ENCODE measurements at places on chromosomes 1 and 21.

DNA sequence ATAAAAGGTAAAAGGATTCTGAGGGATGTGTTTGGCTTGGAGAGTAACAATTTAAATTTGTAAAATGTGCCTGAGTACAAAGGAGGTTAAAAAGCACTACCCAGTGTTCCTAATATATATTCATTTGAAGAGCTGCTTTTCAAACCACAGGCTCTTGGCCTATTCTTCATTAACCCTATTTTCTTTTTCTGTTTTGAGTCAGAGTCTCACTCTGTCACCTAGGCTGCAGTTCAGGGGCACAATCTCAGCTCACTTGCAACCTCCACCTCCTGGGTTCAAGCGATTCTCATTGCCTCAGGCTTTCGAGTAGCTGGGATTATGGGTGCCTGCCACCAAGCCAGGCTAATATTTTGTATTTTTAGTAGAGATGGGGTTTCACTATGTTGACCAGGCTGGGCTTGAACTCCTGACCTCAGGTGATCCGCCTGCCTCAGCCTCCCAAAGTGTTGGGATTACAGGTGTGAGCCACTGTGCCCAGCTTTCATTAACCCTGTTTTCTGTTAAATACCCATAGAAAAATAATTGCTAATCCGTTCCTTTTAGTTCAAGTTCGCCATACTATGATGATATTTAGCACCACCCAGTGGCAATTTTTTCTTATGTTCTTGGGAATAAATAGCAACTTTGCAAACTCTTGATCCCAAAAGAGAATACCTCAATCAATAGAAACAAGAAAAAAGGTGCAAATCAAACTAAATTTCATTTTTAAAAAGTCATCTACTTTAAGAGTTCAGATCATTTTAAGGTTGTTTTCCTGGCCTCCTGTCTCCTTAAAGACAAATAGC lies 30.5 kb downstream of the ZBTB8OS start:
- DNase-seq, result no peak

DNA sequence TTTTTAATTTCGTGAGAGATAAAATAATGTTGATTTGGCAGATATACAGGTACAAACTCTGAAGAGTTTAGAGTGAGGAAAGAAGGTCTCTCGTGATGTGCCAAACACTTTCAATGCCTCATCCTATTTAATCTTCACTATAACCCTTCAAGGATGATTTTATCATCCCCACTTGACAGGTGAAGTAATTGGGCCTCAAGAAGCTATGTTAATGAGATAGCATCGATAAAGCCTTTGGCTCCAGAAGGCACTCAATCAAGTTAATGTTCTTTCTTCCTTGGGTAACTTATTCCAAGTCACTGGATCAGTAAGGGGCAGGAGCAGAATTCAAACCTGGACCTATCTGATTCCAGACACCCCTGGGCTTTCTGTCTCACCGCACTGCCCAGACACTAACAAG lies 7.2 kb downstream of the LMOD1 start:
- no peak for DNase-seq

DNA sequence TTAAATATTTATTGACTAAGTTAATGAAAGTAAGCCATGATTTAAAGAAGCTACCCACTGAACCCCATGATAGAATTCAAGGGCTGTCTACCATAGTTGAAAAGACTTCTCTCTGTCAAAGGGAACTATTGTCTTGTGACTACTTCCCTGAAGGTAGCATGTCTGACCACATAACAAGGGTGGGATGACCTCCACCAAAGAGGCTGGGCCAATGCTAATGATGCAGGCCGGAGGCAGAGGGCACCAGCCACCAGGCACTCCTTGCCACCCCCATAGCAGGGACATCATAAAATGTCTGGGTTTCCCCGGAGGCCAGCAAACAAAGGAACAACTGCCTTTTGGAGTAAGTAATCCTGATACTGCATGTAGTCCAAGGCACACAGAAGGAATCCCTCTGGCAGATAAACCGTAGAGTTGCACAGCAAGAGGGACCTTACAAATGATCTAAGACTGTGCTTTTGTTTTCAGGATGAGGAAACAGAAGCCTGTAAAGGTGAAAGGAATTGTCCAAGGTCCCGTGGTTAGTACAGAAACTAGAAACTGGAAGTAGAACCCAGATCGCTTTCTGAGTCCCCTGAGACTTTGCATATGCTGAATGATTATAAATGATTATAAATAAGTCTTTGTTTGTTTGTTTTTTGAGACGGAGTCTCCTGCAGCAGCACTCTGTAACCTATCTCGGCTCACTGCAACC lies 33.5 kb upstream of the ITPKB start:
- DNase-seq, result no peak

DNA sequence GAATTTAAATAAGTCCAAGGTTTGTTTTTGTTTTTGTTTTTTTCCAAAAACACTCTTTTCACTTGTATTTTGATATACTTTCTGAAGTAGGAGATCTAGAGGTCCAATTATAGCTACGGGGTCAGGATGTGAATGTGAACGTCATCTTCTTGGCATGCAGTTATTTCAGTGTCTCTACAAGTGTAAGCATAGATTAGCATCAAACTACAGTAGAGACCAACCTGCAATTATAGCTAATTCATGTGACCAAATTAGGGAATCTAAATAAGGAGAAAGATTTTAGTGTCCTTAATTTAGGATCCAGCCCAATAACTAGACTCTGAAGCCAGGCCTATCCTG lies 107.3 kb upstream of the PALMD start:
- DNase-seq, result no peak

GRCh38 chr1:41495210-41495948 lies 10.9 kb upstream of the EDN2 start:
- no peak for DNase-seq

DNA sequence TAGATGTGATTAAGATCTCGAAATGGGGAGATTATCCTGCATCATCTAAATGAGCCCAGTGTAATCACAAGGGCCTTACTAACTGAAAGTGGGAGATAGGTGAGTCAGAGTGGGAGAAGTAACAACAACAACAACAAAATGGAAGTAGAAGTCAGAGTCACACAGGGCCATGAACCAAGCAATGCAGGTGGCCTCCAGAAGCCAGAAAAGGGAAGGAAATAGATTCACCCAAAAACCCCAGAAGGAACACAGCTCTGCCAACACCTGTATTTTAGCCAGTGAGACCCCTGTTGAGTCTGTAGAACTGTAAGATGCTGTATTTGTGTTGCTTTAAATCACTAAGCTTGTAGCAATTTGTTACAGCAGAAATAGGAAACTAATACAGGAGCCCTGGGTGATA lies 4.1 kb downstream of the TAGLN2 start:
- no peak for DNase-seq

DNA sequence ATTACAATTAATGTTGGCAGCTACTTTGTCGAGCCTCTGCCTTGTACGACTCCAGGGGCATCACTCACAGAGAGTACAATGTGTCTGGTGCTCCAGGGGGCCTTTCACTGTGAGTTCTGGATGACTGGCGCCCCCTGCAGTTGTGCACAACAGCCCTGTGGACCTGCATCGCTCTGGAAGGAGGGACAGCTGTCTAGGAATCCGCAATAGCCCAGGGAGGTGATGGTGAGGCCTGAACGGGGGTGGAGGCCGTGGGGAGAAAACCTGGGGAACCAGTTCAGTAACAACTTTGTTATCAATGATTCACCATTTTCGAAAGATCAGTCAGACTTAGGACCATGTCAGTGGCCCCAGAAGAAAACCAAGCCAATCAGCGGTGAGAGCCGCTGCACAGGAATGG lies 189.1 kb downstream of the KAZN start:
- no peak for DNase-seq

GRCh38 chr1:110207831-110208230 lies 2.3 kb upstream of the KCNC4 start:
- DNase-seq, result peak; percentile 57

GRCh38 chr1:147287133-147287865 lies 44.8 kb downstream of the CHD1L start:
- DNase-seq, result no peak

DNA sequence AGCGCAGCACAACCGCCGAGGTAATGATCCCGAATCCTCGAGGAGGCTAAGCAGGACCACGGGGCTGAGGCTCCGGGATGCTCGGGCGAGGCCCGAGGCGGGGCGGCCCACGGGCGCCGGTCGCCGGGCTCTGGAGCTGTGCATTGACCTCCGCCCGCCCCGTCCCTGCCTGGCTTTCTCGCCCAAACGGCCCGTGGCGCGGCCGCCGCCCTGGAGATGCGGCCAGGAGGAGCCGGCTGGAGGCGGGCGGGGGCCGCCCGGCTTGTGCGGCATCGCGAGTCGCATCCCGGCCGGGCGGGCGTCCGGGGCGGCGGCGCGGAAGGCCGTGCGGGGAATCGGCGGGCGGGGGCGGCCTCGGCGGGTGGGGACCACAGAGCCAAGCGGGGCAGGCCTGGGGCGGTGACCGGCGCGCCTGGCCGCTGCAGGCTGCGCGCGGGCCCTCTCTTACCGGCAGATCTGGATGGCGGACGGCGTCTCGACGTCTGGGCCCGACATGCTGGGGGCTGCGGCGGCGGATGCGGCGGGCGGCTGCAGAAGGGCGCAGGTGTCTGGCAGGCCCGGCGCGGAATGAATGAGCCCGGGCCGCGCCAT lies 663 bp downstream of the ACOT7 start:
- DNase-seq, result no peak

All from activated CD4-positive, CD25-positive, alpha-beta regulatory T cell treated with anti-CD3 and anti-CD28 coated beads, Interleukin-2, amount 50 U/mL, for 16 hours (primary cell).